ENCODE measurements at places on chromosomes 16 and 17.

- no peaks in the 10 kb centered on the region for H3K36me3 ChIP-seq
- DNase-seq, result no peak
- H3K27me3 ChIP-seq, result no peaks in the 10 kb centered on the region
- H3K4me1 ChIP-seq, result no peaks in the 10 kb centered on the region
- no peak overlapping the region for H3K27ac ChIP-seq
- H3K4me3 ChIP-seq, result no peak overlapping the region
These were observed 595.2 kb downstream of the TOX3 start for GRCh38 chr16:51951668-51952298.

DNA sequence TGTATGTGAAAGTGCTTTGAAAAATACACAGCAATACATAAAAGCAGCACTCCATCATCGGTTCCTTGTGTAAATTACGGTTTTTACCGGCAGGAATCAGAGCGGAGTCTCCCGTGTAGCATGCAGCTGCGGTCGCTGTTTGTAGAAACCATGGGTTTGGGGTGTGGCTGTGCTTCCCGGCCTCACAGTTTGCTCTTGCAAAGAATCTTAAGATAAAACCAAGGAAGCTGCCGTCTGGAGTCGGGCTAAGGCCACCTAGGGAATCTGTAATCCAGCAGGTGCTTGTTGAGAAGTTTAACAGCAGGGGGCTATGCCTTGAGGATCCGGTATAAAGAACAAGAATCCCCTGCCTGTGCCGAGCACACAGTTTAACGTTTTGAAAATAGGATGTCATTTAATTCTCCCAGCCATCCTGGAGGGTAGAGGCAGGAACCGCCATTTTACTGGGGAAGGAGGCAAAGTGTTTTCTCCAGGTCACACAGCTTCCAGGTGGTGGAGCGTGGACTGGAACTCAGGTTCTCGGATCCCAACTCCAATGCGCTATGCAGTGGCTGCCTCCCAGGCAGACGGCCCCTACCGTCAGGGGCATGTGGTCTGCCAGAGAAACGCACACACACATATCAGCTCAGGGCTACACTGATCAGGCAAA, 6.0 kb upstream of the TLCD3A start:
- no peak overlapping the region for H3K27ac ChIP-seq
- H3K4me1 ChIP-seq, result peaks cover 27% of the 10 kb centered on the region
- no peak overlapping the region for H3K4me3 ChIP-seq
- no peak for DNase-seq

DNA sequence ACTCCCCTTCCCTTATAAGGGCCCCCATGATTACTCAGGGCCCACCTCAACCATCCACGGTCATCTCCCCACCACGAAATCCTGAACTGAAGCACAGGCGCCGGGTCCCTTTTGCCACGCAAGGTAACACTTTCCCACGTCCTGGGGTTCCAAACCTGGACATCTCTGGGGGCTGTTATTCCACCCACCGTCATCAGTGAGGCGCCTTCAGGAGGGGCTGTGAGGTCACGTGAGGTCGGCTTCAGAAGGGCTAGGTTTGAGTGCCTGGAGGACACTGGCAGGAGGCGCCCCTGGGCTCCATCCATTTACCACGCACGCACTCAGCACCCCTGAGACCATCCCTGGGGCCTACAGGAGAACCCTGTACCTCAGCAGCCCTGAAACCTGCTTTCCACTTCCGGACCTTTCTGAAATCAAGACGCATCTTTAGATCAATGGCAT, 4.1 kb downstream of the CD2BP2 start:
- H3K27me3 ChIP-seq, result no peaks in the 10 kb centered on the region
- H3K27ac ChIP-seq, result no peak overlapping the region
- H3K4me3 ChIP-seq, result no peak overlapping the region
- H3K36me3 ChIP-seq, result no peaks in the 10 kb centered on the region

DNA sequence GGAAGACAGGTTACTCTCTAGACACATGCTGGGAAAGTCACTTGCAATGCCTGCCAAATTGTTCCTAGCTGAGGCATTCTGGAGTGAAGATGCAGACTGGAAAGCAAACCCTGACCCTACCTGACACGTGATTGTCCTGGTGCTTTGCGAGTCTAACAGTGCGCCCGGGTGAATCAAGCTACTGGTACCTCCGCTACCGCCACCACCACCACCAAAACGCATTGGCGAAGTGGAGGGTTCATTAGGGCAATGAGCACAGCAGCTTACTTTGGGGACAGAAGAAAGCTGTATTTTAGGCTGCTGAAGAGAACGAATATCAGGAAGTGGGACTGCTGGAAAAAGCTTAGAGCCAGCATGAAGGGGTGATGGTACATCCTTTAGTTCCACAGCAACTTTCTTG, 7.0 kb downstream of the MARF1 start:
- H3K4me3 ChIP-seq, result no peak overlapping the region
- H3K36me3 ChIP-seq, result peaks cover 80% of the 10 kb centered on the region
- no peak for DNase-seq
- H3K4me1 ChIP-seq, result peaks cover 16% of the 10 kb centered on the region
- no peaks in the 10 kb centered on the region for H3K27me3 ChIP-seq

- H3K36me3 ChIP-seq, result no peaks in the 10 kb centered on the region
- no peak for DNase-seq
- H3K27me3 ChIP-seq, result peaks cover 4% of the 10 kb centered on the region
- no peaks in the 10 kb centered on the region for H3K4me1 ChIP-seq
These were observed 13.5 kb downstream of the TLE7 start for GRCh38 chr16:71428385-71428784.

DNA sequence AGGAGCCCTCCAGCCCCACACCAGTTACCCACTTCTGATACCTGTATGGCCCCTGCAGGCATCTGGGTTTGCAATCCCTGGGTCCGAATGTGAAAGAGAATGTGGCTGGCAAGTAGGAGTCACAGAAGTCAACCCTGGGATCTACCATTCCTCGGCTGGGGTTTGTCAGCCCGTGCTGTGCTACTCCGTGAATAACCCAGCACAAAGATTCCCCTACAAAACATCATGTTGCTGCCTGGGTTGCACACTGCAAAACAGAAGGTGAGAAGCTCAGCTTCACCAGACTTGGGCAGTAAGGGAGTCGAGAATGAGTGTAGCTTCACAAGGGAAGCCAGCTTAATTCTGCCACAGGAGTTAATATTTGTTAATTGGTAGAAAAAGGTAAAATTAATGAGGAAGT, 137.1 kb downstream of the ZFHX3 start:
- no peaks in the 10 kb centered on the region for H3K27me3 ChIP-seq
- H3K36me3 ChIP-seq, result no peaks in the 10 kb centered on the region
- peaks cover 13% of the 10 kb centered on the region for H3K4me1 ChIP-seq
- no peak for DNase-seq
- H3K27ac ChIP-seq, result no peak overlapping the region

GRCh38 chr16:66079671-66080334, 286.7 kb upstream of the CDH5 start:
- no peak overlapping the region for H3K27ac ChIP-seq
- H3K36me3 ChIP-seq, result no peaks in the 10 kb centered on the region
- no peaks in the 10 kb centered on the region for H3K4me1 ChIP-seq
- no peak overlapping the region for H3K4me3 ChIP-seq
- H3K27me3 ChIP-seq, result no peaks in the 10 kb centered on the region

DNA sequence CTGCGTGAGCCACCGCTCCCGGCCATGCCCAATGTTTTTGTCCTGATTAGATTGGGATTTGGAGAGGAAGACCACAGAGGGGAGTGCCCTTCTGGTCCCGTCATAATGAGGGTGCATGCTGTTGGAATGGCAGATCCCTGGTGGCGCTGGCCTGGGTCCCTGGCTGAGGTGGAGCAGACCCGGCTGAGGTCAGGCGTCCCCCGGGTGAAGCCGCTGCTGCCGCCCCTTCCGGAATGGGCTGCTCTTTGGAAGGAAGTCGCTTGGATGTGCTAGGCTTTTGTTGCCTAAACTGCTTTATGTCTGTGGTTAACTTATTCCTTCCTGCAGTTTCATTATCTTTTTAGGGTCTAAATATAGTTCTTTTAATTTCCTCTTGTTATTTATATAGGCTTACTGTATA, 120.3 kb upstream of the CHMP6 start:
- no peak overlapping the region for H3K4me3 ChIP-seq
- no peaks in the 10 kb centered on the region for H3K36me3 ChIP-seq

GRCh38 chr17:76240461-76241203, at the start of gene RNF157:
TSS of gene RNF157 (minus strand) at chr17:76240493. CDS start at chr17:76240240, 253 bp downstream.
- H3K4me3 ChIP-seq, result peak within 1 kb of the TSS; percentile 76
- no peak for DNase-seq
- H3K36me3 ChIP-seq, result no peaks in the 10 kb centered on the region
- no peaks in the 10 kb centered on the region for H3K27me3 ChIP-seq
- peak within 1 kb of the TSS; percentile 36 for H3K27ac ChIP-seq
- peaks cover 16% of the 10 kb centered on the region for H3K4me1 ChIP-seq

DNA sequence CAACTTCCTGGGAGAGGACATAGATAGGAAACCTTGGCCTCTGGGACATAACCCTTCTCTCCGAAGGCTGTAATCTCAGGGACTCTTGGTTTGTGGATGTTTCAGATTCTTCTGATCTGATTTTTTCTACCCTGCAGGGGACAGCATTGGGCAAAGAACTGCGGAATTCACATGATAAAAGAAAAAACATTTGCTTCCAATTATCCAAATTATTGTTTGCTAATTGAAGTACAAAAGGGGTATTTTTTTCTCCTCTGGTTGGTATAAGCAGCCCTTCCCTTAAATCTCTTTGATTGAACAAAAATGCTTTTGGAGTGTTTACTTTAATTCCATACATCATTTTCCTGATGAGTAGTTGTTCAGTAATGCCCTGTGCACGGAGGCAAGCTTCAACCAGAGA, 251.7 kb upstream of the IRX3 start:
- H3K27me3 ChIP-seq, result no peaks in the 10 kb centered on the region
- no peak for DNase-seq
- no peak overlapping the region for H3K27ac ChIP-seq

- H3K4me3 ChIP-seq, result no peak overlapping the region
- no peak for DNase-seq
- no peaks in the 10 kb centered on the region for H3K27me3 ChIP-seq
- H3K4me1 ChIP-seq, result peaks cover 19% of the 10 kb centered on the region
- no peak overlapping the region for H3K27ac ChIP-seq
These were observed 3.1 kb upstream of the CIAO3 start for GRCh38 chr16:743794-744500.

GRCh38 chr16:1745181-1745899, 26.0 kb downstream of the NME3 start:
- no peak overlapping the region for H3K27ac ChIP-seq
- H3K27me3 ChIP-seq, result no peaks in the 10 kb centered on the region
- no peak overlapping the region for H3K4me3 ChIP-seq
- peaks cover 46% of the 10 kb centered on the region for H3K36me3 ChIP-seq

DNA sequence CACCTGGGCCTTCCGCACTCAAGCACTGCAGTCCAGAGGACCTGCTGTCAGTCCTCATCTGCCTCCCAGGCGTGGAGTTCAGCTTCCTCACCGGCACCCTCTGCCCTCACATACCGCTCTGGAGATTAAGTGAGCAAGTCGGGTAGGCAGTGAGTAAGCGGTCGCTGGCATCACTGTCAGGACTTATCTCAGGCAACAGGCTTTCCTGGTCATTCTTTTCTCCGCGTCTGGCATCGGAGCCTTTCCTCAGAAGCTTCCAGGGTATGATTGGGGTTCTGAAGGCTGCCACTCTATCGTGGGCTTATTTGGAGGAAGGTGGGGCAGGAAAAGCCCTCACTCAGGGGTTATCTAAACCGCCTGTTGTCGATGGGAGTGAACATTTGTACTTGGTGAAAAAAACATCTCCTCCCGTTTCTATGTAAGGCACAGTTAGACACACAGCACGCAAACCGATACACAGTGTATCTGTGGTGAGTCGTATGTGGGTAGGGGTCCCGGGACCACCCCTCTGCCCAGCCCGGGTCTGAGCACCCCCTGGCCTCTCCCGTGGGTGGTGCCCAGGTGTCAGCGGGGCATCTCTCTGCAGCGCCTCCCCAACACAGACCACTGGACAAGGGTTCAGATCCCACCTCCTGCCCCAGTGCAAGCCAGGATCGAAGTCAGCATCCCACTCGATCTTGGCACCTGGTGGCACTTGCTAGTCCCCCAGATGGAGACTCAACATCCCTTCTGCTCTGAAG, 92.5 kb upstream of the PLCG2 start:
- H3K4me3 ChIP-seq, result no peak overlapping the region
- H3K27ac ChIP-seq, result peak overlapping the region; percentile 1
- no peaks in the 10 kb centered on the region for H3K36me3 ChIP-seq
- H3K27me3 ChIP-seq, result no peaks in the 10 kb centered on the region

DNA sequence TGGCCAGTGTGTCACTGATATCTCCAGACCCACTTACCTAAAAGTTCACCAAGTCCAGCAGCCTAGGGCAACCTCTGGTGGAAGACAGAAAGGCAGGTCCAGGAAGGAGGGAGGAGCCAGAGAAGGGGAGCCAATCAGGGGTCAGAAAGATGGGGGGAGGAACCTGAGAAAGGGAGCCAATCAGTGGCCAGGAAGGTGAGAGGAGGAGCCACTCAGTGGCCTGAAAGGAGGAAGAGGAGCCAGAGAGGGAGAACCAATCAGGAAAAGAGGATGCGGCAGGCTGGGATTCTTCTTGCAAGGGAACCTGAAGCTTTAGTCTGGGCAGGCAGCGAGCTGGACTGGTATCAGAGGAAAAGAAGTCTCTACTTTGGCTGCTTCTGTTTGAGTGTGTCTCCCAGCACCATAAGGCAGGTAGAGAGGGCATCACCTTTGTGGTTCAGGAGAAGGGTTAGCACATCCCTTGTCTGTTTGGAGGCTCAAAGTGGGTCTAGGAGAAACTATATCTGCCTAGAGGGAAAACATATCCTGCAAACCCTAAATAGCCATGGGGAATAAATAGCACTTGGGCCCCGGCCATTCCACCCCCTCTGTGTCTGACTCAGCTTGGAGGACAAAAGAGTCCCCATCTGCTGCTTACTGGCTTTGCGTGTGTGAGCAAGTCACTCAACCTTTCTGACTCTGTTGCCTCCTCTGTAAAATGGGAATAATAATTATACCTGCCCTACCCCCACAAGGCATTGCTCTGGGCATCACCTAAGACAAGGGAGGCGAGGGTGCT, 43.4 kb upstream of the CRHR1 start:
- no peak overlapping the region for H3K27ac ChIP-seq
- no peaks in the 10 kb centered on the region for H3K27me3 ChIP-seq
- H3K4me3 ChIP-seq, result no peak overlapping the region
- H3K4me1 ChIP-seq, result no peaks in the 10 kb centered on the region
- no peak for DNase-seq

- no peak for DNase-seq
- H3K27me3 ChIP-seq, result peaks cover 3% of the 10 kb centered on the region
- H3K36me3 ChIP-seq, result no peaks in the 10 kb centered on the region
- peaks cover 19% of the 10 kb centered on the region for H3K4me1 ChIP-seq
These were observed 846 bp downstream of the CPNE7 start for GRCh38 chr16:89576153-89577054.

Data from vagina (tissue), 2 donors.